HuH-7 (cell line): ENCODE measurements at places on chromosomes 1 and 21.

DNA sequence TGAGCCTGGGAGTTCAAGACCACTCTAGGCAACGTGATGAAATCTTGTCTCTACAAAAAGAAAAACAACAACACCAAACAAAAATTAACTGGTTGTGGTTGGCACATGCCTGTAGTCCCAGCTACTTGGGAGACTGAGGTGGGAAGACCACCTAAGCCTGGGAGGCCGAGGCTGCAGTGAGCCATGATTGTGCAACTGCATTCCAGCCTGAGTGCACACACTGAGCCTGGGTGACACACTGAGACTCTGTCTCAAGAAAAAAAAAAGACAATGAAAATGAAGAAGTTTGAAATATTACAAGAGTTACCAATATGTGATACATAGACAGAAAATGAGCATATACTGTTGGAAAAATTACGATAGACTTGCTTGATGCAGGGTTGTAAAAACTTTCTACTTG, 31.9 kb downstream of the PDC start:
- DNase-seq = no peak

- DNase-seq = no peak
Observed at GRCh38 chr1:29264773-29265389, 28.6 kb downstream of the PTPRU start.

GRCh38 chr21:38756746-38757145, 49.0 kb upstream of the ETS2 start:
- DNase-seq = no peak

- no peak for DNase-seq
Observed at GRCh38 chr1:198639671-198640143, 867 bp downstream of the PTPRC start.

DNA sequence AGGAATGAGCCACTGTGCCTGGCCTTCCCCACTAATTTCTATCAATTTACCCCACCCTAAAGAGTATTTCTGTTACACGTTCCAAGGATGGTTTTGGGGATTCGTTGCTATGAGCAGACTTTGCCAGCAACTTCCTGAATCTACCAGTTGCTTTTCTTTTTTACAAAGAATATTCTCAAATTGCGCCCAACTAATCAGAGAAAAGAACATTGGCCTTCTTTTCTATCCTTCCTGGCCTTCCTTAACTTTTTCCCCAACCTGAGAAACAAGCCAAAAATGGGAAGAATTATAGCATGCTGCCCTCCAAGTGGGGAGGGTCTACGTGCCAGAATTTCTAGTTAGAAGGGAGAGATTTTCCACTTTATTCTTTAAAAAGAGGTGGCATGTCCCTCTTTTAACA, 44.9 kb upstream of the SLC45A1 start:
- DNase-seq = no peak
